ENCODE measurements at places on chromosomes 11 and 22.

- DNase-seq, result no peak
These were observed at the start of gene APOL3 for GRCh38 chr22:36160499-36160942. TSS of gene APOL3 (minus strand) at chr22:36160755. CDS start at chr22:36149055, 11,700 bp downstream.

- DNase-seq, result peak; percentile 75
These were observed 15.9 kb downstream of the RHOG start for GRCh38 chr11:3824714-3825472.

DNA sequence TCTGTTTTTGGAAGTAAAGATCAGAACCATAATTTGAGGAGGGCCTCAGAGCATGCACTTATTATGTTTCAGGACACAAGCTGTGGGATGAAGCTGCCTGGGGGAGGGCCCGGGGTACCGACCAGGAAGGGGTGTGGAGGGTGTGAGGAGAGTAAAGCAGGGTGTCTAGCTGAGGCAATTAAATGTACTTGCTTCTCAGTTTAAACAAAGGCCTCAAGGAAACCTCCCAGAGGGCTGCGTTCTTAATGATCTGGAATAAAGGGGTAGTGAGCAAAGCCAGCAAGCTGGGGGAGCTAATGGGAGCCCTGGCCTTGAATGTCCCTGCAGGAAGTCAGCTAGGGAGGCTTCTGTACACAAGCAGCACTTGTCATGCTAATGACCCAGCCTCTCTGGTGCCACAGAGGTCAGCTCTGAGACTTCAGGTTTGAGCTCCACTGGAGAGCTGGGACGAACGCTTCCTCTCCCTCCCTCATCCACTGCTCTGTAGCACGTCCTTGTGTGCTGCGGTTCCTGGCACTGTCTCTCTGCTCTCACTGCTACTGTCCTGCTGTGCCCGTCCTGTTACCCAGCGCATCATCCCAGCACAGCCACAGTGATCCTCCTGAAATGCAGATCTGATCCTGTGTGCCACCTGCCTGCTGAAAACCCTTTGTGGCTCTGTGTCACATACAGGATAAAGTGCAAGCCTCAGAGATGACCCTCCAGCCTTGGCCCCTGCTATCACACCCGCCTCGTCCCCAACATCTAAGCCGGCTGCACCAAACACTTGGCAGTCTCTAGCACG lies 159.7 kb downstream of the DBX1 start:
- no peak for DNase-seq

GRCh38 chr11:74453373-74453975 lies 13.9 kb downstream of the KCNE3 start:
- peak; percentile 34 for DNase-seq

DNA sequence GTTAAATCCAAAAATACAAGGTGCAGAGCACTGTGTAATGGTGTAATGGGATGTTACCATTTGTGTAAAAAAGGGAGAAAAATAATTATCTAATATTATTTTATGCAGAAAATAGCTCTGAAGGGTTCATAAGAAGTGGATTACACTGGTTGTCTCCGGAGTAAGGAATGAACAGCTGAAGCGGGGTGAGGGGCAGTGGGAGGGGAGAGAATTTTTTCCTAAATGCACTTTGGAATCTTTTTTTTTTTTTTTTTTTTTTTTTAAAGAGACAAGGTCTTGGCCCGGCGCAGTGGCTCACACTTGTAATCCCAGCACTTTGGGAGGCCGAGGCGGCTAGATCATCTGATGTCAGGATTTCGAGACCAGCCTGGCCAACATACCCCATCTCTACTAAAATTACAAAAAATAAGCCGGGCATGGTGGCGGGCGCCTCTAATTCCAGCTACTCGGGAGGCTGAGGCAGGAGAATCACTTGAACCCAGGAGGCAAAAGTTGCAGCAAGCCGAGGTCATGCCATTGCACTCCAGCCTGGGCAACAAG lies 6.8 kb upstream of the POLR3H start:
- no peak for DNase-seq
